ENCODE measurements at places on chromosomes 7 and 10.

DNA sequence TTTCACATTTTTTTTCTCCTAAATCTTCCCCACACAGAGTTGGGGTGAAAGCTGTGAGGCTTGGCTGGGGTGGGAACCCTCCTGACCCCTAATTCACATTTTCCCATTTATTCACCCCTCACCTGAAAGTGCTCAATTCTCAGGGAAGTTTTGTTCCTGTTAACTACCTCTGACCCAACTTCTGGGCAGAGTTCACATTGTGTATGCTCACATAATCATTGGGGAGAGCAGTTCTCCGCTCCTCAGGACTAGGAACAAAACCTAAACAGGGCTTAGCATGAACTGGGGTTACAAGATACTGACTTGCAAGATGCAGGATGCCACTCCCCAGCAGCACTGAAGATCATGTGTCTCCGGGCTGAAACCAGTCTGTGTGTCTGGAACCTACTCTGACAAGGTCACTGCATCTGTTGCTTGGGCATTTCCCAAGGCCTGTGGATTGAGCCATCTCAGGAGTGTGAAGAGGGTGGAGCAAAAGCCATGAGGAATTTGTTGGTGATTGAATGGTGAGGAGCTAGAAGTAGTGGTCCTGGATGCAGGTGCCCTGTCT lies 258.1 kb upstream of the IGFBP3 start:
- DNase-seq: no peak

- DNase-seq: no peak
These were observed 10.4 kb downstream of the TNS3 start for GRCh38 chr7:47571331-47572093.

GRCh38 chr7:80521809-80522208 lies 9.9 kb upstream of the GNAT3 start:
- DNase-seq: no peak

DNA sequence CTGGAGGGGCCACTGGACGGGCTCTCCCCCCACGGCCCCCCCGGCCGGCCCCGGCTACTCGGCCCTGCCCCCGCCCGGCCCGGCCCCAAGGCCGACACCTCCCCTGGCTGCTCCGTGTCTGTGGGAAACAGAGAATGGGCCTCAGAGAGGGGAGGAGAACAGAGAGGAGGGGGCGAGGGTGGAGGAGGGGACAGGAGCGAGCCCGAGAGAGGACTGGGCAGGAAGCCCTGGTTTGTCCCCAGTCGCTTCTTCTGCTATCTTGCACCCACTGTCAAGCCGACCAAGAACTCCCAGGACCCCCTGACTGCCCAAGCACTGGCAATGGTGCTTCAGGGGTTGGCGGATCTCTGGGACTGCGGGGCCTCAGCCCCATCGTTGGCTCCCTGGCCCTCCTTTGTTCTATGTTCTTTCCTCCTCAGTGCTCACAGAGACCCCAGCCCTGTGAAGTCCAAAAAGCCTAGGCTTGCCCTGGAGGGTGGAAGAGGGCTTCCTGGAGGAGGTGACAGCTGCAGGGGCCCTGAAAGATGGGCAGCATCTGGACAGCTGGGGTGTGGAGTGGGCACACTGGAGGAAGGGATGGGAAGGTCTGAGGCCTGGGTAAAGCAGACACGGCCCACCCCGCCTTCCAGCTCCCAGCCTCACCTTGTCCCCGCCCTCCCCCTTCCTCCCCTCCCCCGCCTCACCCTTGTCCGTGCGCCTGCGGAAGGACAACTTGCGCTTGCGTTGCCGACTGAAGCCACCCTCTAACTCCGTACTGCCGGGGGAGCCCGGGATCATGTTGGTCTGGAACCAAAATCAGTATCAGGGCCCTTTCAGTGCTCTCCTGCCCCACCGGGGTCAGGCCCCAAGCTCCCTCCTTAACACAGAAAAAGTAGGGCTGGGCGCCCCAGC lies 30.1 kb downstream of the KCNH2 start:
- no peak for DNase-seq

DNA sequence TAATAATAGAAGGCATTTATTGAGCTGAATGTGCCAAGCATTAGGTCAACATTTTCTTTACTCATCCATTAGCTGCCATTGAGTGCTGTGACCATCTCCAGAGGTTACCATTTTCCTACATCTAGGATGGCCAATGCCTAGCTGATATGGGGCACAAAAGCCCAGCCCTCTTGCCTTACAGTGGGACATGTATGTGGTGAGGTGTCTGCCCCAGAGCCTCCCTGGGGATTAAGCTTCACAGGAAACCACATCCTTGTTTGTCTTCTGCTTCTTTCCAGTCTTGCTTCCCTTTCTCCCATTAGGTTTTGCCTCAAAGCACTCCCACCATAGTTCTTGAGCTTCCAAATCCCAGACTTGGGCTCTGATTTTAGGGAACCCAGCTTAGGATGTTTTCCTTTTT lies 258.7 kb downstream of the SORCS3 start:
- no peak for DNase-seq

DNA sequence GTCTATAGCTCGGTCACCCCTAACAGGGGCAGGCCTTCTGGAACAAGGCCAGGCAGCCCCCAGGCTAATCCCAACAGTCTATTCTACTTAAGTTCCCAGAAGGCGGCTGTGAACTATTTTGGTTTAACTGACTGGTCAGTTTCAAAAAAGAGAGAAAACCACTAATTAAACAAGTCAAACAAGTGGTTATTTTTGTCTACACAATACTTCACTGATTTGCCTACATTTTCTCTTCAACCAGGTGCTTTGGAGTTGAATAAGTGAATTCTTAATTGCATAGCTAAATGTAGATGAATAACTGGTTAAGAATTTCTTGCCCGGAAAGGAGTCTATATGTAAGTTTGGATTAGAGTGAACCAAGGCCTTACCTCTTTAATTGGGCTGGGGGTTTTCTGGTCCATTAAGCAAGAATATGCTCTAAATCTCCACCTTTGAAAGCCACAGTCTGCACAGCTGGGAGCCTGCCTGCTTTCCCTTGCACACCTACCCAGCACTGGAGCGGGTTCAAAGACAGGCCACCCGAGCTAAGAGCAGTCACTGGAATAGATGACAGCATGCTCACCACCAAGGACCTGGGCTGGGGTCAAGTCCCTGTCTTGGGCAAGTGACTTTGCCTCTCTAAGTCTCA lies 70.4 kb downstream of the TBXAS1 start:
- peak; percentile 54 for DNase-seq

- DNase-seq: no peak
These were observed 81.4 kb downstream of the SPDYE5 start for GRCh38 chr7:75573477-75574019.

GRCh38 chr7:128454808-128455542 lies 703 bp upstream of the HILPDA start:
- no peak for DNase-seq

Data from left kidney (tissue), 8 donors.